Hippocampal formation (tissue), 2 donors: ENCODE measurements at places on chromosomes 4 and X.

DNA sequence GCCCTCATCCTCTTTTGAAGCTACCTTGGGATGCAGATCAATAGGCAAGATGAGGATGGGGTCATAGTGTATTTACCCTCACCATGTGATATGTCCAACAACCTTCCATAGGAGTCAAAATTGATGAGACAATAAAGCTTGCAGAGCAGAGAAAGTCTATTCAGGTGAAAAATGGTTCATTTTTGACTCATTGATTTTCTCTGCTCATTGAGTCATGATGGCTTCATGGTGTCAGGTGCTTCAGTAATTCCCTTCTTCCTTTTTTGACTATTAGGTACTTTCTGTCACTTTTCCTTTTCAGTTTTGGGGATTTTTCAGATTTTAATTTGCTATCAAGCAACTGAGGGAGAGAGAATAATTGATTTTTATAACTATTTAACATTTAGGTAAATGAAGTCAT is 55.9 kb upstream of the IL2 start:
- no peak for DNase-seq

DNA sequence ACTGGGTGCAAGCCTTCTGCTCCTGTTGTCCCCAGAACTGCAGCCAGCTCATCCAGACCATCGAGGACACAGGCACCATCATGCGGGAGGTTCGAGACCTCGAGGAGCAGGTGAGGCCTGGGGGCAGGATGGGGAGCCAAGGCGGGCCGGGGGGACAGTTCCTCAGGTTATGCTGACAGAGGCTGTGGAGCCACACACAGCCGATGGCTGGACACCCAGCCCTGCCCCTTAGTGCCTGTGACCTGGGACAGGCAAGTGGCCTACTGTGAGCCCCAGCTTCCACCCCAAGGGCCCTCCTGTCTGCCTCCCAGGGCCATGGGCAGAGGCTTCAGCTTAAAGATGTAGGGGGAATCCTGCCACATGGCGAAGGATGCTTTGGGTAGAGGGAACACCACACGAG is 14.3 kb downstream of the CCDC22 start:
- no peak for DNase-seq

DNA sequence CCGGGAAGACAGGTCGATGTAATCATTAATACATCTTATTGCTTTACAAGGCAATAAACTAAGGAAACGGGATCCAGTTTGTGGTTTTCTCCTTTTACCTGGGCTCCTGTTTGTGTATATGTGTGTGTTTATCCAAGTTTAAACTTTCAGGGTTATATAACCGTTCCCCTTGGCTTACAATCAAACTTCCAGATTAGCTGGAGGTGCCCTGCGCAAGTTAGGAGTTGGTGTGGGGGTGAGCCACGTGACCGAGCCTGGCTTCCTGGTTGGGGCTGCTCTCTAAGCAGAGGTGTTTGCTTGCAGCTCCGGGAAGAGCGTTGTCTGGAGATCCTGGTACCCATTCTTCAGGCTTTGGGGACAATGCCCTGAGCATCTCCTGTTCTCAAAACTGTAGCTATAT is 129.2 kb downstream of the FHDC1 start:
- DNase-seq, result no peak

DNA sequence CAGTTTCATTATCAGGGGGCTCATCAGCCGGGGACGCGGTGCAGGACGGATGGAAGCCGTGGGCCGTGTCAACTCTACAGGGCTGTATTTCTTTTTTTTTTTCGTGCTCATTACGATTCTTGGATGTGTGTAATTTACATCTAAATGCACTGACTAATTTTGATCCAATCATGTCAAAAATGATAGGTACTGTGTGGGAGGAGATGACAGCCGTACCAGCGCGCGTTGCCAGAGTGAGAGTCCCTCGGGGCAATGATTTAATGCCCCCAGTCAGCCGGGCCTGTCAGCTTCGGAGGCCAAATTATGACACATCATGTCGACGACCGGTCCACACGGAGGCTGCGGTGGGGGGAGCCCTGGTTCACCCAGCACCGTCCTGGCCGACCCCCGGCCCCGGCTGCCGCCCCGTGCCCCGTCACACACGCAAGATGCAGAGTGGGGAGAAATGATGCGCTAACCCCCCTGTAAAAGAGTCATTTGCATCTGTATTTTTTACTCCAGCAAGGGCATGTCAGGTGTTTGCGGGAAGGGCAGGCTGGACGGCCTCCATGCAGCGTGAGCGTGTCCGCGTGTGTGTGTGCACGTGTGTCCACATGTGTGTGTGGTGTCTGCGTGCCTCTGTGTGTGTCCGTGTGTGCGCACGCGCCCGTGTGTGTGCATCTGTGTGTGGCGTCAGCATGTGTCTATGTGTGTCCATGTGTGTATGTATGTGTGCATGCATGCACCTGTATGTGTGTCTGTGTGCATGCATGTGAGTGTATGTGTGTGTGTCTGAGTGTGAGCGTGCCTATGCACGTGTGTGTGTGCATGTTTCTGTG is 74.3 kb upstream of the PPP2R3B start:
- DNase-seq, result no peak

DNA sequence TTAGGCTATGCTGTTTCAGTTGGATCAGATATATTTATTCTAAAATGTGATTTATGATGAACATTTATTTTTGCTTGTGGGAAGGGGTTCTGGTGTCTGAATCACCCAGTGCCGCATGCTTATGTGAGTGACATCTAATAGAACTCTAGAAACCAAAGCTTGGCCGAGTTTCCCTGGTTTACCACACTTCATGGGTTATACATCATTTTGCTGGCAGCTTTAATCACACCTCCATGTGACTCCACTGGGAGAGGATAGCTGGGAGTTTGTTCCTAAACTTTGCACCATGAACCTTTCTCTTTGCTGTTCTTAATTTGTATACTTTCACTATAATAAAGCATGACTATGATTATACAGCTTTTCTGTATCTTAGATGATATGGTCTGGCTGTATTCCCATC is 382.9 kb downstream of the INPP4B start:
- DNase-seq, result no peak

- DNase-seq, result no peak
Observed at GRCh38 chr4:173192375-173193162, 24.0 kb downstream of the GALNT7 start.

GRCh38 chr4:8338351-8338961 is 68.9 kb downstream of the HTRA3 start:
- DNase-seq, result no peak

DNA sequence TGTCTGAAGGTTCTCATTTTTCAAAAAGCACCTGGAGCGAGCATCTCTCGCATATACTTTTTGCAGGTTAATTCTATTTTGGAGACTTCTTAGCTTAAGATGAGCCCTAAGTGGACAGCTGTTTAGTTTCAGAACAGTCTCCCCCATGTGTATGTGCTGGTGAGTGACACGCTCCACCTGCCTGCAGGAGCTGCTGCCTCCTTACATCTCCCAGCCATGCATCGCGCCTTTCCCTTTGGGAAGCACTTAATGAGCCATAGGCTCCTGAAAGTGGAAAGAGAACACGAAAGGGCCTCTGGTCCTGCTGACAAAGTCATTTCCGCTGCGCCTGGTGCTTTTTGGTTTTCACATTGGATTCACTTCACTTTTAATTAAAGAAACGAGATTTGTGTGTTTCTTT is 56.1 kb downstream of the TRIML2 start:
- DNase-seq, result no peak

DNA sequence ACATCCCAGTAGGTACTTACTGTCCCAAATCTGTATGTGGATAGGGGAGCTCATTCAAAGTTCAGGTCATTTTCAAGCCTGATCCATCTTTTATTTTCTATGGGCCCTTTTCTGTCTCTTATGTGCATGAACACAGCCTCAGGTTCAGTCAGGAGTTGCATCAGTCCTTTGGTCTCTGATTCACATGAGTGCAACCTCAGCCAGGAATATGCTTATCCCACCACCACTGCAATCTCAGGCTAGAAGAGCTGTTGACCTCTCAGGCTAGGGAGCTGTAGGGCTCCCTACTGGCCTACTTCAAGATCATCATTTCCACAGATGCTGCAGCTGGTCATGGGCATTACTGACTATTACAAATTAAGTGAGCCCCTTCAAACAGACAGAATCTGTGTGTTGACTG is 27.2 kb downstream of the AASDH start:
- DNase-seq, result no peak

- DNase-seq, result no peak
Observed at GRCh38 chrX:107421337-107421861, 28.1 kb upstream of the FRMPD3 start.

DNA sequence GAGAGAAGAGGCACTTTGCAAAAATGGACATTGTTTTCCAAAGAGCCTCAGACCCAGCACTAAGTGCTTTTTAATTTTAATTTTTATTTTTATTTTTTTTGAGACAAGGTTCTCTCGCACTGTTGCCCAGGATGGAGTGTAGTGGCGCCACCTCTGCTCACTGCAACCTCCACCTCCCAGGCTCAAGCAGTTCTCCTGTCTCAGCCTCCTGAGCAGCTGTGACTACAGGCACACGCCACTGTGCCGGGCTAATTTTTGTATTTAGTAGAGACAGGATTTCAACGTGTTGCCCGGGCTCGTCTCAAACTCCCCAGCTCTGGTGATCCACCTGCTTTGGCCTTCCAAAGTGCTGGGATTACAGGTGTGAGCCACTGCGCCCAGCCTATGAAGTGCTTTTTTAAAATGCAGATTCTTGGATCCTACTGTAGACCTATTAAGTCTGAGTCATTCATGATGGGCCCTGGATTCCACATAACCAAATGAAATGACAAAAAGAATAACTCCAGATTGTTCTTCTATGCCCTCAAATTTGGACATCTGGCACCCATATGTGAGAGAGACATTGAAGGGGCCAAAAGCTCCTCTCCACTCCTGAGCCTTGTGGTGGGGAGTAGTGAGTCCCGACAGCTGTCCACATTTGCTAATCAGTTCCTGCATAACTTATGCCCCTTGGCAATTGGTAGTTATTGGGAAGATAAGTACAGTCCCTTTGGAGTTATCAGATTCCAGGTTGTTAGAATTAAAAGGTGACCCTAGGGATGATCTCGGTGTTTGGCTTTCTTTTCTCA is 3.6 kb downstream of the NOCT start:
- no peak for DNase-seq

GRCh38 chr4:139506774-139507173 is 49.2 kb downstream of the SETD7 start:
- DNase-seq, result no peak

DNA sequence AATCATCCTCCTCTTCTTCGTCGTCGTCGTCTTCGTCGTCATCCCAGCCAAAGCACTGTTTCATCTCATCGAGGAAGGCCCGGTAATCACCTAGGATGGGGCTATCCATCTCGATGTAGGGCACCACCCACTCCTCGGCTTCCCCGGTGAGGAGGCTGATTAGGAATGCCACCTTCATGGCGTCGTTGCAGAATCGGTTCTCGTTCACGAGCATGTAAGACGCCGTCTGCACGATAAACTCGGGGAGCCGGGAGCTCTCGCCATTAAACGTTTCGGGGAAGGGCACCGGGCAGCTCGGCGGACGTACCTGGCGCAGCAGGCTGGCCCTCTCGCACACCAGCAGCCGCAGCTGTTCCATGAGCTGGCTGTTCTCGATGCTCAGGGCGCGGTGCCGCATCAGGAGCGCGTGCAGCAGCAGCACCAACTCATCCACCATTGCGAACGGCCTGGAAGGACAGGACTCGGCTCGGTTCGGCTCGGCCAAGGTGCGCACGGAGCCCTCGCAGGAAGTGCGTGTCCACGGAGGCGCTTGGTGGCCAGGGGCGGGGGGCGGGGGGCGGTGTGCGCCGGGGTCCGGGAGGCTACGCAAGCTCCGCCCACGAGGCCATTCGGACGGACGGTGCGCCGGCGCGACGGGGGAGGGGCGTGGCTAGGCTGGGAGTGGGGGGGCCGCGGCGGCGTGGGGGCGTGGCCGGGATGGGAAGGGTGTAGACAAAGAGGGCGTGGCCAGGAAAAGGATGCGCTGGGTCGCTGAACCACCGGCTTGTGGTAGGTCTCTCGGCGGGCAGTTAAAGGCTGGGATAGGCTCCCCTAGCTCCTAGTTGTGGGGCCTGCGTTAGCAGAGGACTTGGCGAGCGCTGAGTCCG is at the start of gene LDOC1:
Gene LDOC1 (minus strand): TSS at position 544 of the 866 bp plus-strand sequence. CDS start 108 bp downstream, at position 436.
- peak; percentile 72 for DNase-seq

DNA sequence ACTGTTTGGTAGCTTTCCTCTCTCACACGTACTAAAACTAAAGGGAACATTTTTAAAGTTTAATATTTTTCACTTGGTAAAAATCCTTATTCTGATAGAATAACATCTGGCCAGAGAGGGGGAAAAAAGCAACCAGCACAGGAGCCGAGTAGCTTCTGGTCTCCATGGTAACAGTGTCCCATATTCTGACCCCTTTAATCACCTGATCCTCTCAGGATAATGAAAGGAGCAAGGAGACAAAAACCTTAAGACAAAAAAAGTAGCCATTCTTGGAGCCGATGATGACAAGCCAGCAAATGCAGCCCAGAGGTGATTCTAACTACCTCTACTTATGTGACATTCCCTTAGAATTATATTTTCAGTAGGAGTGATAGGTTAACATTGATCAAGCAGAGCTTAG is 126.6 kb downstream of the SLC39A8 start:
- DNase-seq, result no peak

DNA sequence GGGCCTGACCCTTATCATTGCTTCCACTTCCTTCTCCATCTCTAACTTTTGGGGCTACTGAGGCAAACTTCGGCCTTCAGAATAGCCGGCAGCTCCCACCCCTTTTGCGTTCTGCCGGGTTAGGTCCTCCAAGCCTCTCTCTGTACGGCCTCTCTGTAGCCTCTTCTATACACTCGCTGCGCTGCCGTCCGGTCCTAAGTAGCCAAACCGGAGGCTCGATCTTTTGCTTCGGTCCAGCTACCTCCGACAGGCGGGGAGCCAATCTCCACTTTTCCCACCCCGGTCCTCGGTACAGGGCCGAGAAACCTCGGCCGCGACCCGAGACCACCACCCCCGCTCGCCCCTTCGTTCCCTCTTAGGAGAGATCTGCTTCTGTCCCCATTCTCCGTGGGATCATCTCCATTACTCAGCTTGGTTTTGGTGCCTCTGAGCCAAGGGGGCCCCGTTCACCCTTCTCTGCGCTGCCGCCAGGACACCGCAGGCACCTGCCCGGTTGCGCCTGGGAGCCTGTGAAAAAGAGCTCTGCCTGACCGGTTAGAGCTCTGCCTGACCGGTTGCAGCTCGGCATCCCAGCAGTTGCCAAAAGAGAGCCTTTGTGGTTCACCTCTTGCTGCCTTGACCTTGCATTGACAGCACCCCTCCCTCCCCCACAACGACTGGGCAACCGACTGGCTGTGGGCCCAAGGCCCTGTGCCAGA is 1.0 kb upstream of the HTR2C start:
- DNase-seq, result no peak

GRCh38 chrX:134715930-134716619 is 57.8 kb upstream of the PLAC1 start:
- no peak for DNase-seq

- DNase-seq, result no peak
Observed at GRCh38 chr4:13367244-13367643, 116.9 kb downstream of the RAB28 start.

- no peak for DNase-seq
Observed at GRCh38 chr4:181674315-181674875, 568.8 kb upstream of the TENM3 start.
